ENCODE measurements at places on chromosomes 2 and 18.

DNA sequence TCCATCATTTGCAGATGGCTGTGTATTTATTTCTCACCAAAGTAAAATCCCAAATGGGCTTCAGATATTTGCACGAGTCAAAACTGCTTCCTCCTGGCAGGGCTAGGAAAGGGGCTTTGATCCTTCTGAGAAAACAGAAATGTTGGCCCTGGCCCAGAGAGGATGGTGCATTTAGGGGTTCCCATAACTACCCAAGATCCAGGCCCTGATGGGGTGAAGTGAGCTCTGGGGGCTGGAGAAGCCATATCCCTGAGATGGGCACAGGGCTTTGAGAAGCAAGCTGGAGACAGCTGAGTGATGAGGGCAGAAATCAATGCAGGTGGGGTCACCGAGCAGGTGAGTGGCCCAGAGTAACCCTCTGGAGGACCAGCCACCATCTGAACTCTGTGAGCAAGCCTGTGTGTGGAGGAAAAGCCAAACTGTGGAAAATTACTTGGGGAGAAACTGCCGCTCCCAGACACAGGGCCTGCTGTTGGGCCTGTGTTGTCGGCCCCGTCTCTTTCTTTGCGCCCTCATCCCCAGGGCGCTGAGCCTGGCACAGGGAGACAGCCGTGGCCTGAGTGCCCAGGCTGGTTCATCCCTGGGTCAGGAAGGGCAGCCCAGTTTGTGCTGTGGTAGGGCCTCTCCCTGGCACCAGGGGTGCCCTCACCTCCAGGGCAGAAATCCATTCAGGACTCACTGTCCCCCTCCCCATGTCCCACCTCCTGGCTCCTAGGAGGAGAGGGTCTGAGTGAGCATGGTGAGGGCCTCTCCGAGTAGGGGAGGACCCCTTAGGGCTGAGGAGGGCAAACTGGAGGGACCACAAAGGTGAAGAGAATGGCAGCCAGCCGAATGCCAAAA, 167.8 kb upstream of the HAAO start:
- DNase-seq = no peak

DNA sequence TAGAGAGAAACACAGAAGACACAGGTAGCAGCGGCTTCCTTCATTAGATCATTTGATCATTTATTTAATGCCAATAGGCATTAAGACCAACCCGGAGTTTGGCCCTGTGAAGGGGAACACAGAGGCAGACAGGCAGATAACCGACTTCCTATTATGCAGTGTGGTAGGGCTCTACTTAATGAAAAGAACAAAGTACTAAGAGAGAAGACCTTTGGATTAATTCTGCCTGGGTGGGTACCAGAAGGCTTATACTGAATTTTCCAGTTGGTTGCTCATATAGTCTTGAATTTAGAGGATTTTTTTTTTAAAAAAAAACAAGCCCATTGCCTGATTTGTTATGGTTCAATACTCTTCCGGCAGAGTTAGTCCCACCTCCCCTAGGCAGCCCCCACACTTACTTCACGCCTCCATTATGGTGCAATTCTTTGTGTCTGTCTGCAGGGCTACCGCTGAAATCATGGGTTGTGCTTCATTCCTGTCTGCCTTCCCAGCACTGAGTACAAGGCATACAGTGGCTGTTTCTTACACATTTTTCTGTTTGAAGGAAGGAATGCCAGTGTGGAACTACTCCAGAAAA, 244.3 kb upstream of the APCDD1 start:
- DNase-seq = no peak

GRCh38 chr18:63741769-63742168, 33.4 kb upstream of the SERPINB7 start:
- DNase-seq = no peak

DNA sequence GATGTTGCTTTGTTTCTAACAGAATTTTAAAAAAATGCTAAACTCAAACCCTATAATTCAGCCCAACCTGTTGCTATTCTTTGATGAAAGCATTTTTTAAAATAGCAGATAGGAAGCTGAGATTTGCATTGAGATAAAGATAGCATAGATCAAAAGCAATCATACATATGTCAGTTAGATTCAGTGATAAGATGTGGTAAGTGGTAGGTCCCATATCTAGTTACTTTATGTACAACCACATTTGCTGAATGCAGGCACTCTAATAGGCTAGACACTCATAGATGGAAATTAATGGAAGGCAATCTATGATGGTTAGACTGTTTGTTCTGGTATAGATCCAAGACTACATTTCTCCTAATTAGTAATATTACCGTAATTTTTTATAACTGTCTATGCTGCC, 27.2 kb upstream of the C1D start:
- peak; percentile 35 for DNase-seq

- peak; percentile 68 for DNase-seq
Observed at GRCh38 chr2:229835596-229836283, 86.1 kb downstream of the TRIP12 start.

GRCh38 chr2:152396051-152396511, 61.1 kb downstream of the FMNL2 start:
- no peak for DNase-seq

- no peak for DNase-seq
Observed at GRCh38 chr18:50928551-50928950, 39.3 kb upstream of the ELAC1 start.

DNA sequence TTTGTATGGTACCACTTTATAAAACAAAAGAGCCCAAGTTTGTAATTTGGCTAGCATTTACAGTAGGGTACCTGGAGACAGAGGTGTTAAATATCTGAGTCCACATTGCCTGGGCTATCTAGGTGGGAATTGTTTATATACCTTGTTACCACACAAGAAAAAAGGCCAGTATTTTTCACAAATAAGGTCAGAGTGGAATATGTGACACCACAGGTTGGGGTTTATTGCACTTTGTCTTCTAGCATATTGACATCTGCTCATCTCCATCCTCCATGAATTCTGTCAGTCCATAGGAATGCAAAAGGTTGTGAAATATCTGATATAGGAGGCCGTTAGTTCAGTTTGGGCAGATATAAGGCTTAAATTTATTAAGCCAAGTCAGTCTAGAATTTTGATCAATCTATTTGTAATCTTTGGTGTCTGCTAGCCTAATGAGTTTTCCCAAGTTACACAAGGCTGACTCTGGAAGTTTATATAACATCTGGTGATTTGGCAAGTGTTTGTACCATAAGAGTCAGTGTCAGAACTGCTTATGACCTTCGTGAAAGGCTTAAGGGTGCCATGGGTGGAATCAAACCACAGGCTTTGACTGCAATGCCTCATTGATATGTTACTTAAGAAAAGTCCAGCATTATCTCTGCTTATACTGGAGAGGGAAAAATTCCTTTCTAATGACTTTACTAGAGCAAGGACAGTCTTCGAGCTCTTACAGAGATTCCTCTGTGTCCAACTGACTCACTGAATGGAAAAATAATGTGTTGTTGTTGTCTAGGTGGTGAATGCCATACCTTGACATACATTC, 11.3 kb upstream of the DPP4 start:
- DNase-seq = no peak

DNA sequence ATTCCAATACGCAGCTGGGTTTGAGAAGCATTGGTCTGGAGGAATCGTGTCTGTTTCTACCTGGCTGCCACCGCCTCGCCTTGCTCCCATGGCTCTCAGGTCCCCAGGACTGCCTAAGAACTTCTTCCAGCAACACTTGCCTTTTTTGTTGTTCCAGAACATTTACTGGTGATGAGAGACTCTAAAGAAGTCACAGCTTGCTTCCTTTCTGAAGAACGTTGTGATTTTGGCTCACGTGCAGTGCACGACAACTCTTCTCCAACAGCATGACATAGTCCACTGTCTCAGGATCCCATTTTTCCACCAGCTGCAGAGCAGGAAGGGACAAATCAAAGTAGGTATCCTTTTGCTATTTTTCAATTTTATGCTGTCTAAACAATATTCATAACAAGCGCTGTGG, 940.9 kb downstream of the SLC4A3 start:
- no peak for DNase-seq

All from CD4-positive, alpha-beta memory T cell (primary cell).